ENCODE measurements at places on chromosomes 2 and 18.

- H3K4me3 ChIP-seq: no peak overlapping the region
- no peak for DNase-seq
- peaks cover 2% of the 10 kb centered on the region for H3K27me3 ChIP-seq
These were observed 108.5 kb downstream of the GLI2 start for GRCh38 chr2:120844070-120844738.

DNA sequence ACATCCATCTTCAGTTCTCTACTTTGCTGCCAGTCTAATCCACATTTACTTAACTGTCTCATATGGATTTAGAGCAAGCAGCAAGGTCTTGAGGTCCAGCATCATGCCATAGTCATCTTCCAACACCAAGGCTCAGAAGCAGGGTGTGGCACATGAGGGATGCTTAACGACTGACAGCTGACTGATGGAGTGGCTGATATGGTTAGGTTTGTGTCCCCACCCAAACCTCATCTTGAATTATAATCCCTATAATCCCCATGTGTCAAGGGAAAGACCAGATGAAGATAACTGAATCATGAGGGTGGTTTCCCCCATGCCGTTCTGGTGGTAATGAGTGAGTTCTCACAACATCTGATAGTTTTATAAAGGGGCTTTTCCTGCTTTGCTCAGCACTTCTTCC is 257.3 kb downstream of the NBAS start:
- no peaks in the 10 kb centered on the region for H3K27me3 ChIP-seq
- DNase-seq: no peak
- no peak overlapping the region for H3K4me3 ChIP-seq
- no peak overlapping the region for H3K27ac ChIP-seq
- peaks cover 45% of the 10 kb centered on the region for H3K4me1 ChIP-seq

- H3K4me3 ChIP-seq: no peak overlapping the region
- H3K36me3 ChIP-seq: peaks cover 4% of the 10 kb centered on the region
- DNase-seq: no peak
- H3K4me1 ChIP-seq: peaks cover 26% of the 10 kb centered on the region
- no peak overlapping the region for H3K27ac ChIP-seq
These were observed 54.0 kb upstream of the RNU4ATAC start for GRCh38 chr2:121476684-121477083.

GRCh38 chr2:85168942-85169341 is 35.8 kb downstream of the TCF7L1 start:
- H3K27me3 ChIP-seq: peaks cover 2% of the 10 kb centered on the region
- no peak for DNase-seq
- H3K27ac ChIP-seq: no peak overlapping the region

DNA sequence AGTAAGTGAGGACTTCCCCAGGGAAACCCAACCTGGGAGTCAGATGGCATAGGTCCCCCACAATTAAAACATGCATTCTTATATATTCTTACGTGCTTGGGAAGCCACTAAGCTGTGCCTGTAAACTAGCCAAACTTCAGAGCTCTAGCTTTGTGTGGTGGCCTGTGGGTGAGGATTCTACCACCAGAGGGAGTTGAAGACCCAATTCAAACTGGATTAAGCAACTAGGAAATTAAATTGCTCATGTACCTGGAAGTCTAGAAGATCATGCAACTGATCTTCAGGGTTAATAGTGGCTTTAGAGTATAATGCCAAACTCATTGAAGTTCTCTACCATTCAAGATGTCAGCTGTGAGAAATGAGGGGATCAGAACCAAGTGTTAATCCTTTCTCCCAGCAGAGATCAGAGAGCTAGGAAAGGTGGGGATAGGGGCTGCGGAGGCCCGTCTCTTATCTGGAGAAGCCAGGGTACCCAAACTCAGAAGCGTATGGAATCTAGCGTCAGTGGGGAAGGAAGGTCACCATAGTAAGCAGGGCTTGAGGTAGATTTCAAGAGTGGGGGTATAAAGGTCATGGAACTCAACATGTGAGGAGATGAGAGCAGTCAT is 53.2 kb upstream of the CCDC85A start:
- H3K36me3 ChIP-seq: no peaks in the 10 kb centered on the region
- no peak overlapping the region for H3K27ac ChIP-seq
- no peaks in the 10 kb centered on the region for H3K4me1 ChIP-seq
- DNase-seq: no peak
- H3K4me3 ChIP-seq: no peak overlapping the region

DNA sequence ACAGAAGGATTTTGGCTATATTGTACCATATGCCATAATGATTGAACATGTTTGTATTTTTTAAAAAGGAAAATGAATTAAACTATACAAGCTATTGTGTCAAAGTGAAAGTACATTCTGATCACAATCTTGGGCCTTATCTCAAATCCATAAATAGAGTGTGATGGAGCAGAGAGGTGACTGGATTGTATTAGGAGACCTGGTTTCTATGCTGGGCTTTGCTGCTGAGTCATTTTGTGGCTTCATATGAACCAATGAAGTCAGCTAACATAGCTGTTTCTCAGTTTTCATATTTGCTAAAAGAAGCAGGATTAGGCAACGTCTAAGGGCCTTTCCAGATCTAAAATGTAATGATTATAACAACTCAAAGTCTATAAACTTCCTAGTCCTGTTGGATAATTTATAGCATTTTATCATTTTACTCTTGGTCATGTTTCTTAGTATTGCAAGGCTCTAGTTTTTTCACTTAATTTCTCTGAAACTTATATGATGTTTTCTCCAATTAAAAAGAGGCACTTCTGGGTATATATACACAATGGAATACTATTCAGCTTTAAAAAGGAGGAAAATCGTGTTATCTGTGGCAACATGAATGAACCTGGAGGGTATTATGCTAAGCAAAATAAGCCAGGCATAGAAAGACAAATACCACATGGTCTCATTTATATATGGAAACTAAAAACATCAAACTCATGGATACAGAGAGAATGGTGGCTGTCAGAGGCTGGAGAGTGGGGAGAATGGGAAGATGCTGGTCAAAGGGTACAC is 112.3 kb downstream of the MEP1B start:
- H3K4me3 ChIP-seq: no peak overlapping the region
- DNase-seq: peak; percentile 12
- H3K27ac ChIP-seq: no peak overlapping the region
- peaks cover 11% of the 10 kb centered on the region for H3K27me3 ChIP-seq
- H3K36me3 ChIP-seq: no peaks in the 10 kb centered on the region

GRCh38 chr2:190592831-190593230 is 56.1 kb upstream of the NAB1 start:
- DNase-seq: no peak
- no peaks in the 10 kb centered on the region for H3K4me1 ChIP-seq
- H3K27ac ChIP-seq: no peak overlapping the region

GRCh38 chr2:161613161-161613560 is 11.1 kb upstream of the SLC4A10 start:
- H3K4me3 ChIP-seq: no peak overlapping the region
- no peaks in the 10 kb centered on the region for H3K4me1 ChIP-seq
- no peaks in the 10 kb centered on the region for H3K36me3 ChIP-seq
- peaks cover 29% of the 10 kb centered on the region for H3K27me3 ChIP-seq
- no peak overlapping the region for H3K27ac ChIP-seq
- DNase-seq: no peak

- H3K4me1 ChIP-seq: peaks cover 5% of the 10 kb centered on the region
- H3K27me3 ChIP-seq: no peaks in the 10 kb centered on the region
- no peak overlapping the region for H3K4me3 ChIP-seq
These were observed 49.8 kb downstream of the PIAS2 start for GRCh38 chr18:46867367-46868143.

GRCh38 chr18:6482198-6482977 is 67.7 kb upstream of the L3MBTL4 start:
- H3K36me3 ChIP-seq: no peaks in the 10 kb centered on the region
- H3K4me1 ChIP-seq: no peaks in the 10 kb centered on the region
- H3K27ac ChIP-seq: no peak overlapping the region
- DNase-seq: no peak
- no peak overlapping the region for H3K4me3 ChIP-seq
- no peaks in the 10 kb centered on the region for H3K27me3 ChIP-seq

- peaks cover 49% of the 10 kb centered on the region for H3K4me1 ChIP-seq
- peaks cover 12% of the 10 kb centered on the region for H3K36me3 ChIP-seq
- H3K27ac ChIP-seq: no peak overlapping the region
- DNase-seq: no peak
- H3K27me3 ChIP-seq: no peaks in the 10 kb centered on the region
- H3K4me3 ChIP-seq: peak overlapping the region; percentile 12
These were observed 52.6 kb downstream of the CXCR4 start for GRCh38 chr2:136065384-136065783.

GRCh38 chr2:222859786-222860612 is 837 bp upstream of the ACSL3 start:
- peaks cover 7% of the 10 kb centered on the region for H3K4me1 ChIP-seq
- no peak overlapping the region for H3K27ac ChIP-seq

- H3K36me3 ChIP-seq: no peaks in the 10 kb centered on the region
- no peak for DNase-seq
- H3K27ac ChIP-seq: no peak overlapping the region
- H3K27me3 ChIP-seq: peaks cover 10% of the 10 kb centered on the region
- H3K4me1 ChIP-seq: peaks cover 19% of the 10 kb centered on the region
- H3K4me3 ChIP-seq: no peak overlapping the region
These were observed 136.1 kb upstream of the NRP2 start for GRCh38 chr2:205545971-205546816.

- DNase-seq: no peak
- no peaks in the 10 kb centered on the region for H3K4me1 ChIP-seq
- no peak overlapping the region for H3K4me3 ChIP-seq
- H3K27ac ChIP-seq: no peak overlapping the region
- no peaks in the 10 kb centered on the region for H3K36me3 ChIP-seq
- peaks cover 14% of the 10 kb centered on the region for H3K27me3 ChIP-seq
These were observed 46.6 kb downstream of the GBX2 start for GRCh38 chr2:236121546-236121945.

- DNase-seq: no peak
- peaks cover 44% of the 10 kb centered on the region for H3K27me3 ChIP-seq
- H3K4me1 ChIP-seq: no peaks in the 10 kb centered on the region
- no peak overlapping the region for H3K27ac ChIP-seq
These were observed 509 bp downstream of the PIEZO2 start for GRCh38 chr18:11148680-11149440.

DNA sequence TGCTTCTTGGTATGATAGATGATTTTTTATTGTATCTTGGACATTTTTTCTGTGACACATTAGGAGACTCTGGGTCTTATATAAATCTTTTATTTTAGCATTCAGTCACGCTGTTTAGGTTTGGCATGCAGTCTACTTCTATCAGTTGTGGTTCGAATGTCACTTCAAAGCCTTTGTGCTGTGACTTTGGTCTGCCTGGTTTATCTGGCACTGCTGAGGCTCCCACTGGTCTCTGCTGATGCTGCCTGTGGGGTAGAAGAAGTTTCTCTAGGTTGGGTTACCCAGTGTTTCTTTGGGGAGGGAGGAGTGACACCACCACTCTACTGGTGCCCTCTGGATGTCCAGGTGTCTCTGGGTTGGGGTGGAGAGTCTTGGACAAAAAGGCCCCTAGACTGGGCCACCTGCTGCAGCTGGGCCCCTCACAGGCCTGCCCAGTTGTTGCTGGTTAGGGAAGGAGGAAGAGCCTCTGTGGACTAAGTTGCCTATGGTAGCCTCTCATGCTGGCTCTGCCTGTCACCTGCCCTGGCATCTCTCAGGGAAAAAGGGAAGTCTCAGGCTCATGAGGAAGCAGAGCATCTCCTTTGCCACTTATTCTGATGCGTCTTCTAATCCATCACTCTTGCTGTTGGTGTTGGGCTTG is 115.4 kb upstream of the HS6ST1 start:
- H3K27ac ChIP-seq: no peak overlapping the region
- H3K4me3 ChIP-seq: no peak overlapping the region
- H3K36me3 ChIP-seq: peaks cover 3% of the 10 kb centered on the region

DNA sequence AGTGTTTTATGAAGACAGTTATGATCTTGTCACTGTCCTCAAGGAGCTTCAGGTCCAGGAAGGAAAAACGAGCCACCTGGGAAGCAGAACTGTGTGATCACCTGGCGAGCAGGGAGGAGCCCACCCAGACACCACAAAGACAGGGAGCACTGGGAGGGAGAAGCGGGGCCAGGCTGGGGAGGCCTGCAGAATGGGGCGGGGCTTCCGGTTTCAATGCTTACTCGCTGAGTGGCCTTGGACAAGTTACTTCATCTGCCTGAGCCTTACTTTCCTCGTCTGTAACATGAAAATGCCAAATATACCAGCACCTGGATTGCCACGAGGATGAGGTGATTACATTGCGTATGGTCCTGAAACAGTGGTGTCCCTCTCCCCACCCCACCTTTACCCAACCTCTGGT is 227.5 kb downstream of the ANKRD30B start:
- no peak overlapping the region for H3K27ac ChIP-seq
- no peaks in the 10 kb centered on the region for H3K27me3 ChIP-seq
- H3K36me3 ChIP-seq: no peaks in the 10 kb centered on the region
- no peak for DNase-seq
- no peaks in the 10 kb centered on the region for H3K4me1 ChIP-seq

DNA sequence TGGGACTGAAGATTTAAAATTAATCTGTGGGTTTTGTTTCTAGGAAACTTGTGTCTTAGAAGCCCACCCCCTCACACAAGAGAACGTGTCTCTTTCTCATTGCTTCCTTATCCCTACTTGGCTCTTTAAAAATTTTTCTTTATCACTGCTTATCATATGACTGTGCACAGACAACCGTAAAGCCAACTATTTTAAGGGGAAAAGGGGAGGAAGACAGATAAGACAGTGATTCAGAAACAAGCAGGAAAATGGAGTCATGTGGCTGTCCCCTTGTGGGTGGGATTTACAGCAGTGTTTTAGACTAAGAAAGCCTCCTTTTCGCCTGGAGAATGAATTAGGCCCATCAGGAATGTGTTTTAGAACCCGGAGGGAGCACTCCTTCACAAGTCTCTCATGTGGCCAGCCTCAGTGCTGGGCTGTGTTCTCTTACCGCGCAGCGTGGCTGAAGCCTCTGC is 17.6 kb downstream of the PRKCE start:
- H3K36me3 ChIP-seq: no peaks in the 10 kb centered on the region
- H3K4me3 ChIP-seq: no peak overlapping the region
- no peak overlapping the region for H3K27ac ChIP-seq
- H3K27me3 ChIP-seq: no peaks in the 10 kb centered on the region
- no peak for DNase-seq
- H3K4me1 ChIP-seq: peaks cover 7% of the 10 kb centered on the region

DNA sequence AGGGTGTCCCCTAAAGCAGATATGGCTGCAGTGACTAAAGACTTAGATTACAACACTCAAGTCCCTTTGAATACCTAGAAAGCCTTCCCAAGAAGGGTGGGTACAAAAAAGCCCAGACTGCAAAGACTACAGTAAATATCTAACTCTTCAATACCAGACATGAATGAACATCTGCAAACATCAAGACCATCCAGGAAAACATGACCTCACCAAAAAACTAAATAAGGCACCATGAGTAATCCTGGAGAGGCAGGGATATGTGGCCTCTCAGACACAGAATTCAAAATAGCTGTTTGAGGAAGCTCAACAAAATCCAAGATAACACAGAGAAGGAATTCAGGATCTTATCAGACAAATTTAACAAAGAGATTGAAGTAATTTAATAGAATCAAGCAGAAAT is 138.2 kb upstream of the OTOS start:
- peaks cover 40% of the 10 kb centered on the region for H3K27me3 ChIP-seq
- no peak overlapping the region for H3K4me3 ChIP-seq
- DNase-seq: no peak
- no peak overlapping the region for H3K27ac ChIP-seq
- no peaks in the 10 kb centered on the region for H3K36me3 ChIP-seq

Measured in T-helper 2 cell treated with Interferon-gamma antibody and Interleukin-4, amounts not matched to agents 5 μg/mL and 100 μg/mL, for 36 hours (primary cell).